Left lung (tissue), 14 donors: ENCODE measurements at places on chromosomes 12 and 14. TPM values are rescaled to one million over a fixed set of nuclear protein-coding genes. Genes with fewer than 3 reads are reported as not detected.

DNA sequence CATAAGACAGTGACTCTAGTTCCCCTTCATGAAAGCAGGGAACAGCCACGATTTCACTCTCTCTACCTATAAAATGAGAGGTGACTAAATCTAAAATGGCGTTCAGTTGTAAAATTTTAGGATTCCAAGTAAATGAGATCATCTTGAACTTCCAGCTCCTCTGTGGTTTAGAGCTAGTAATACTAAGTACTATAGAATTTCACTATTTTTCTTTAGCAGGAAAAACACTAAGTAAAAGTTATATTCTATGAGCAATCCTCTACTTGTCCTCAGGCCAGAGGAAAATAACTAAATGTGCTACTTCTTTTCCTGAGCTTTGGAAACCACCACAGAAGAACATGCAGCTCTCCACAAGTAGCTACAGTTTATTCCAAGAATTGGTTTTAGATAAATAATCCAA is 55.6 kb downstream of the NIN start:
- DNase-seq, result no peak

DNA sequence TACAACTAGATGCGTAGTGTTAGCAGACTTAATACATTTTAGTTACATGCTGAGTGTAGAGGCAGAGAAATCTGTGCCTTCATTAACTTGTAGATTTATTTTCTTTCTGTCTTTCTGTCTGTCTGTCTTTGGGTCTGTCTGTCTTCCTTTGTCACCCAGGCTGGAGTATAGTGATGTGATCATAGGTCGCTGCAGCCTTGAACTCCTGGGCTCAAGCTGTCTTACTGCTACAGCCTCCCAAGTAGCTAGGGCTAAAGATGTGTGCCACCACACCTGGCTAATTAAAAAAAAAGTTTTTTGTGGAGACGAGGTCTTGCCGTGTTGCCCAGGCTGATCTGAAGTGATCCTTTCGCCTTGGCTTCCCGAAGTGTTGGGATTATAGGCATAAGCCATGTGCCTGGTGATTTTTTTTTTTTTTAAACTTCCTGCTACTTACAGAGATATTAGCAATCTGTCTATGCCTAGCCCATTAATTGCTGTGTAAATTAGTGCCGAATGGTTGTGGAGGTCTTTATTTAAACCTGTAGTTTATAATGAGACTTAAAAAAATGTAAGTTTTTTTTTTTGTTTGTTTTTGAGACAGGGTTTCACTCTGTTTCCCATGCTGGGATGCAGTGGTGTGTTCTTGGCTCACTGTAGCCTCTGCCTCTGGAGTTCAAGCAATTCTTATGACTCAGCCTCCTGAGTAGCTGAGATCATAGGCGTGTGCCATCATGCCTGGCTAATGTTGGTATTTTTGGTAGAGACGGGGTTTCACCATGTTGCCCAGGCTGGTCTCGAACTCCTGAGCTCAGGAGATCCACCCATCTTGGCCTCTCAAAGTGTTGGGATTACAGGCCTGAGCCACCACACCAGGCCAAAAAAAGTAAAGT is 22.8 kb downstream of the ERC1 start:
- no peak for DNase-seq

Gene KRT6B
- not detected for total RNA-seq

DNA sequence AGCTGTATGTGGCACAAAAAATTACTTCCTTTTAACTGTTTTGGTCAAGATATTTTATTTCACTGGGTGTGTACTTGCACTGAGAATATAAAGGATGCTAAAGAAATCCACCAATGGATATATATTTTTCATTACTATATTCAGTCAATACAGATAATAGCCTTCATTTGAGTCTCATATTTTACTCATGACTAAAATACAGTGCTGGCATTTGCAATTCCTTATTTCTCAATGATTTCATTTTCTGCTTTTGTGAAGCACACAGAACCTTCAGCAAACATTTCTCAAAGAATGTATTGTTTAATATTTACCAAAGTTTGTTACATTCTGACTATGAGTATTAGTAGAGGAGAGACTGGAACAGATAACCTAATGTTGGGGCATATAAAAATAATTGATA is 93.2 kb upstream of the SOX5 start:
- no peak for DNase-seq

DNA sequence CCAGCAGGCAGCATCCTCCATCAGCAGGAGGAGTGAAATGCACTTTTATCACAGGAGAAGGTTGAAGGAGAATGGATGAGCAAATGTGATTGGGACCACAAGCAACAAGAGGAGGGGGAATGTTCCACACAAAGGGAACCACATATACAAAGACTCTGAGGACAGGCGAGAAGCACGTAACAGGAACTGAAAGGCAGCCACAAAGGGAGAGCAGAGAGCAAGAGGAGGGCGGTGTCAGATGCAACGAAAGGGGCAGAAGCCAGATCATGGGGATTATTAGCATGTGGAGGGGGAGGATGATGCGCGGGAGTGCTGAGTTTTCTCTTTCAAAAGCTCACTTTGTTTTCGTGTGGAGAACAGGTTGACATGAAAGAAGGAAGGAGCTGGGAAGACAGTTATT is 241.1 kb downstream of the SPTSSA start:
- DNase-seq, result no peak

Gene ANO6
- 63.8 TPM for total RNA-seq

- no peak for DNase-seq
Observed at GRCh38 chr14:106507354-106507753, 981.0 kb downstream of the TMEM121 start.

DNA sequence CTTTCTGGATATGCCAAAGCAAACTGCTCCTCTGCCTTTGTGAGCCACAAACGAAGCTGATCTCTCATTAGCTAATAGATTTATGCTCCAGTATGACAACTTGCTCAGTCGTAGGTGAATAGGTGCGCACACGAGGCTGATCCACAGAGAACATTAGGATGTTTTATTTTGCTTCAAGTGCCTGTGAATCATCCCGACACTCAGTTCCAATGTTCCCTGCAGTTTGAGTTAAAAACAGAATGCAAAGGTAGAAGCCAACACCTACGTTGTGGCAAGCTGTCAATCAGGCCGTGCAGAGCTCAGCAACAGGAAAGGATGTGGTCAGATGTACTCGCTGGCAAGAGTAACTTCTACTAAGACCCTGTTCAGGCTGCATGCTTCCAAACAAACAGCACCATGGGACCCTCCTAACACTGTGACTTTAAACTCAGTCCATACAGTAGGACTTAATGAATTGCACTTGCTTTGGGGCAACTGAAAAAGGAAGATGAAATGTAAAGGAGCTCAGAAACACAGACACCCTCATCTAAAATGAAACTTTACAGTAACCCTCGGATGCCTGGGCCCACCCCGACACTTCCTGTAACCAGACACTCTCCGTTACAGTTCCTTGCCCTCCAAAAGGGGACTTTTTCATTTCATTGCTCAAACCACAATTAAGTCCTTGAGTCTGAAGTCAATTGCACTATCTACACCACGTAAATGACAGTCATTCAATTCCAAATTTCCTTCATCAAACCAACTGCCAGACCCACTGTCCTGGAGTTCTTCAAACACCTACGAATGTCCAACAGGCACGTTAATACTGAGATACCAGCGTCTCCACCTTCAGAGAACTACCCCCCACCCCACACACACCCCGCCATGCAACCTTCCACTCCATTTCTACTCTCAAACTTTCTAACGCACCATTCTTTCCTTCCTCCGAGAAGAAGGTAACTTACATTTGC is 1.6 kb downstream of the CCDC88C start:
- no peak for DNase-seq
